ENCODE measurements at places on chromosomes 12 and 14.
A peak's percentile ranks its signal among the peaks of the same experiment; 100 is the strongest.

DNA sequence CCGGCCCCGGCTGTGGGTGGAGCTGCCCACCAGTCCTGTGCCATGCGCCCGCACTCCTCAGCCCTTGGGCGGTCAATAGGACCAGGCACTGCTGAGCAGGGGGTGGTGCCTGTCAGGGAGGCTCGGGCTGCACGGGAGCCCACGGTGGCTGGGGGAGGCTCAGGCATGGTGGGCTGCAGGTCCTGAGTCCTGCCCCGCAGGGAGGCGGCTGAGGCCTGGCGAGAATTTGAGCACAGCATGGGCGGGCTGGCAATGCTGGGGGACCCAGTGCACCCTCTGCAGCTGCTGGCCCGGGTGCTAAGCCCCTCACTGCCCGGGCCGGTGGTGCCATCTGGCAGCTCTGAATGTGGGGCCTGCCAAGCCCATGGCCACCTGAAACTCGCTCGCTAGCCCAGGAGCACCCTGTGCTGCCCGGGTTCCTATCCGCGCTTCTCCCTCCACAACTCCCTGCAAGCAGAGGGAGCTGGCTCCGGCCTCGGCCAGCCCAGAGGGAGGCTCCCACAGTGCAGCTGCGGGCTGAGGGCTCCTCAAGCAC lies 1371.1 kb downstream of the FSCB start:
- DNase-seq: no peak

GRCh38 chr12:54932691-54933090 lies 51.9 kb downstream of the TESPA1 start:
- no peak for DNase-seq

- peak; percentile 61 for DNase-seq
Measured at GRCh38 chr14:100106250-100107112, 41.3 kb downstream of the EVL start.

DNA sequence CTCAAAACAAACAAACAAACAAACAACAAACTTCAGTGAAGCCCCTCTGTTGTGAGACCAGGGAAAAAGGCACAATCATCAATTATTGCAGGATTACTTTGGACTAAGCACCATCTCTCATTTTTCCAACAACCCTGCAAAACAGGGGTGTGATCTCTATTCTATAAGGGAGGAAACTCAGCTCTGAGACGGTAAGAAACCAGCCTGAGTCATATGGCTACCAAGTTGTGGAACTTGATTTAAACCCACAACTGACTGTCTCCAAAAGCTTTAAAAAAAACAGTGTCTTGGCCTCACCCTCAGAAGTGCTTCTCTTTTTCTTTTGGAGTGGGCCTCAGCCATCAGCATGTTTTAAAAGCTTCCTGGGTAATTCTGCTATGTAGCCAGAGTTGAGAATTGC lies 49.8 kb downstream of the RIN3 start:
- DNase-seq: no peak

DNA sequence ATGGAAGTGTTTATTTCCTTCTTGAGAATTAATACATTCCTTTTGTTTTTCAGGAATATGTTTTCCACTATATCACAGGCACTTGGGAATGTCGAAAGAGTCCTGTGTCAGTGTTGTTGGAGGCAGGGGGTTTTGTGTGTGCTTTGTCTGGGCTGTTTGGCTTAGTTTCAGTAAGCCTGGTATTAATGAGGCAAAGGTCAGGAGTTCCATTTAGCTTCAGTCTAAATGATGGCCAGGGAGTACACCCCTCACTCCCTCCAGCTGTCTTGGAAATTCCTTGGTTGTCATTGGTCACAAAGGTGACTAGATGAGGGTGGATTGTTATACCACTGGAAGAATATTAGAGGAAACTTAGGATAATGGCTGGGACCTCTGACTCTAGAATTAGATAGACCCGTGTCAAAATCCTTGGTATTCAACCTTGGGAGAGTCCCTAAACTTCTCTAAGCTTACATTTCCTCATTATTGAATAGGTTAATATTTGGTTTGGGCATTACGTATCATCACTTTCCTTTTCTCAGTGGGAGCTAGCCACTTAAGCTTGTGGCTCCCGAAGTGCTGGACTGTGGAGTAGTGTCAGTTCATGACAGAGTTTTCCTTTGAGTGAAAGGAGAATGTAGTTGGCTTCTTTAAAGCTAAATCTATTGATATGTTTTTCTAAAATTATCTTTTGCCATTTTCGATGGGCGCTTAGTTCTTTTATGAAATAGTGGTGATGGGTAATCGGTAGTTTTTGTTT lies 5.2 kb downstream of the FRS2 start:
- DNase-seq: no peak

DNA sequence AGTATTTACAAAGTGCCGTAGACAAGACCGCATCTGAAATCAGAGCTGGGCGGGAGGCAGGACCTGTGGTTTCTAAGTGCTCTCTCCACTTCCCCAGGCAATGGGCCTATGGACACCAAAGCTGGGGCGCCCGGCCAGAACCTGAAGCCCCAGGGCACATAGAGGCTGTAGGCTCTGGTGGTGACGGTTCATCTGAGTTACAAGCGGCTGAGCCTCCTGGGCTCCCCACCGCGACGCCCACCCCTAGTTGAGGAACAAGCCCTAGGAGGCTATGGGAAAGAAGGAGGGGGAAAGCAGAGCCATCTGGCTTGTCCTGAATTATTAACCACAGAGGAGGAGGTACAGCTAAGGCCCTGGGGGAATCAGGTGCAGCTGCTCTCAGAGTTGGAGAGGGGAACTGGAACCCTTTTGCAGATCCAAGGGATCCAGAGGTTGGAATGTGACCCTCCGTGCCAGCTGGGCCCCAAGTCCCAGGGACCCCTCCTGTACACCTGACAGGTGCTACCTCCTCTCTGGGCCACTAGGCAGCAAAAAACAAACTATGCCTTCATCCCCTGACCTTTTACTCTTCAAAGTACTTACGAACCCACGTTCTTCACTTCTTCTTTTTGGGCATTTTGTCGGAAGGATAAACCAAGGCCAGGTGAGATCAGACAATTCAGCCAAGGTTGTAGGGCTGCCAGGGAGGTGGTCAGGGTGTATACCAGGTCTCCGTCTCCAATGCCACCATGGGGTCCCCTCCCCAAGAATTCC lies 77.2 kb downstream of the ARL6IP4 start:
- DNase-seq: no peak

DNA sequence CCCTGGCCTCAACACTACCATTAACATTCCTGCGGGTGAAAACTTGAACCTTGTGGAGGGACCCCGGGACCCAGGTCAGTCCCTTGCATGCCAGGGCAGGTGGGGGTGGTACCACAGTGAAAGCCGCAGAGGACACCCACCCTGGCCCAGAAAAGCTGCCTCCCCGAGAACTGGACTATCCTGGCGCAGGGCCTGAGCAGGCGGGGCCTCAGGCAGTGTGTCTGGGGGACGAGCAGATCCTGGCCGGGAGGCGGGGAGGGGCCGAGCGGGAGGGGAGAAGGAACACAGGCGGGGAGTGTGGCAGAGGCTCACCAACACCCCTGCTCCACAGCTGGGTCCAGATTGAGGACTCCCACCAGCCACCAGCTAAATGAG lies 10.0 kb downstream of the AHNAK2 start:
- DNase-seq: no peak

- DNase-seq: no peak
Measured at GRCh38 chr14:70006699-70007098, 127.5 kb downstream of the SMOC1 start.

DNA sequence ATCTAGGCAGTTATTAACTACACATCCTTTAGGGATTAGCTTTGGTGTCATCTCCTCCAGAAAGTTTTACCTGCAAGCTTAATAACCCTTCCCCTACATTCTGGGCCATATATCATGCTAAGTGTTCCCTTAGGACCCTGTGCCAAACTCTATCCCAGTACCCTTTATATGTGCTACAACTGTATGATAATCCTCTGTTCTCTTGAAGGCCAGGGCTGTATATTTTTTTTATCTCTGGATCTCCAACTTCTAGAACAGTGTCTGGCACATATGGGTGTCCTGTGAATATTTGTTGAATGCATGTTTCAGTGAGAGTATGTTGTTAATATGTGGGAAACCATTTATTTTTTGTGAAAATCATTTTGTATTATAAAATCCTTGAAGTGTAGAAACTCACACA lies 106.7 kb downstream of the PPM1A start:
- no peak for DNase-seq

Measured in CD4-positive, alpha-beta T cell treated with Interferon gamma for 1 hour (primary cell).